Stimulated activated CD8-positive, alpha-beta memory T cell treated with anti-CD3 and anti-CD28 coated beads, Interleukin-7, amount 100 ng/mL, for 24 hours (primary cell): ENCODE measurements at places on chromosomes 11 and 22.

DNA sequence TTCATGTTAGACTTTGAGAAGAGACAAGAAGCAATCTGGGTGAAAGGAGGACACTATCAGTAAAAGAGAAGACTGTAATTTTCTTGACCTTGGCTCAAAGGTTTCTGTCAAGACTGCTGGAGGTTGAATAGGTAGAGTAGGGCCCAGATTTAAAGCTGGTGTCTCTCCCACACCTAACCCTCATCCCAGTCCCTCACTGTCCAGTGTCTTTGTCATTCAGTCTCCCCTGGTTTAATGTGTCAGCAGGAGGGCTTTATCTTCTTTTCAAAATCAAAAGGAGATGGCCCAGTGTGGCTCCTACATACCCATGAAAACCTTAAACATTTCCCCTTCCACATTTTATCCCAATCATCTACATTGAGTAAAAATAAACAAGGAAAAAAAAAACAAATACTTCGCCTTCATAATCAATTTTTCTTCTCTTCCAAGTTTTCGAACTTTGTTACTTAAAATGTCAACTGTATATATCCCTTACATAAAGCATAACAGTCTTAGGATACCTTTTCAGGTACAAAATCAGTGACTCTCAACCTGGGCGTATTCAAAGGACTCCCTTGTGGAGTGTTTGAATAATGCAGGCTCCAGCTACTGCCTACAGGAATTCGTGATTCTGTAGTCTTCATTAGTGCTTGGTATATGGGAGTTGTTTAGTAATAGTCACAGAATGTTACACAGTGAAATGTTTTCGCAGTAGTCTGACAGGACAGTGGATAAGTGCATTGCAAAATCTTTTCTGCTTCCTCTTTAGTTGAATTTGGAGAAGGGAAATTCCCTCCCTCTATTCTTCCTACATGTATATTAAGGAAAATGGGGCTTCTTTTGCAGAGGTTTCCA is 87.2 kb downstream of the FAT3 start:
- DNase-seq, result no peak

- no peak for DNase-seq
Observed at GRCh38 chr11:68669301-68670090, 14.8 kb upstream of the GAL start.

GRCh38 chr22:29787371-29787980 is 20.3 kb downstream of the UQCR10 start:
- no peak for DNase-seq

DNA sequence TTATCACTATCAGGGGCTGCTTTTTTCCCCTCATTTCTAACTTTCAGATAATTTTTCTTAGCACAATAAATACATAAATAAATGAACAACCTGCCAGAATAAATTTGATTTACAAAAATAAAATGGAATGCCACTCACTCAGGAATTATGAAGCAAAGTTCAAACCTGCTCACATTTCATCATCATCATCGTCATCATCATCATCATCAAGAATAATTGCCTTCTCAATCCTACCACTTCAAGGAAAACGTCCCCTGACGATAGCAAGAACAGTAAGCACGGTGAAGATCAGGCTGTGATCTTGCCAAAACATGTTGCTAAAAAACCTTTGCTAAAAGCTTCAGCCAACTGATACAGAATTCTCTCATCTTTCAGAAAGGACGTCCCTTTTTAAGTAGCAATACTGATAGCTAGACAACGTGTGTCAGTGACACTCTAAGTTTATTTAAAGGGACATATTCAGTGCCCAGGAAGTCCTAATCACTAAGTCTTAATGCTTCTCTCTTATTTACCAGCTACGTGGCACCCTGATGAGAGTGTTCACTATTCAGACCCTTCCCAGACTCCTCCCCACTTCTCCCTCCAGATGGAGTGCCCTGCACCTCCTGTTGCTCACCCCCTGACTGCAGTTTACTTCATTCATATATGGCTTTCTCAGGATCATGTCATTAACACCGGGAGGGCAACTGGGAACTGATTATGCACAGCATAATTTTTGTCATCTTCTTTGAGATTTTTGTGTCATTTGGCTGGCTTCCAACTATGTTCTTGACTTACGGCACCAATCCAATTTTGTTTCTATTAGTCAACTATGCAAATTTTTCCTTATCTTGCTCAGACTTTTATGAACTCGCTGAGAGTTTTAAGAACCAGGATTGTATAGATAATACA is 200.1 kb upstream of the GUCY1A2 start:
- DNase-seq, result no peak

- no peak for DNase-seq
Observed at GRCh38 chr11:112881461-112881860, 79.8 kb upstream of the NCAM1 start.

- no peak for DNase-seq
Observed at GRCh38 chr11:111177037-111177871, 68.3 kb upstream of the POU2AF2 start.

DNA sequence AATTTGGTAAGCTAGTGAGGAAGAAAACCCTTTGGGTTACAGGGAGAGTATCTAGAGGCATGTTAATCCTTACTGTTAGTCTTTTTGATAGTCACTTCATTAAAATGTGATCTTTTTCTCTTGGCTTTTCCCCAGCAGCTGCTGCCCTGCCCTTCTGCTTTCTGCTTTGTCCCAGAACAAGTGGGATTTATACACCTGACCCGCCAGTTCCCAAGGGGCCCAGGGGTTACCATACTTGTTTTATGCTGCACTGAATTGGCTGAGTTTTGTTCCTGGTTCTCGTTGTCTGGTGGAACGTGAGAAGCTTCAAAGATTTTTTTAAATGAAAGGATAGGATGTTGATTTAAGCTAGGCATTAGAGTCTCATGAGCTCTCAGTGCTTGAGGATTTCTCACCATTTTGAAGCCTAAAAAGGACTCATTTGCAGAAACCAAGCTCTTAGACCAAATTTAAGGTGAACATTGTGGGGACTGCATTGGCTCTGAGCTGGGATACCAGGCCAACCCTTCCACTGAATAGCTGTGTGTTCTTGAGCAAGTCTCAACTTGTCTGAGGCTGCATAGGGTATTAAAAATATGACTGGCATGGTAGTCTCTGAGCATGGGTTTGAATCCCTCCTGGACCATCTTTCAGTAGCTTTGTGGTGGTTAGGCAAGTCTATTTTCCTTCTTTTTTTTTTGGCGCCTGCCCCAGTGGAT is 6.6 kb downstream of the LIMK2 start:
- no peak for DNase-seq

DNA sequence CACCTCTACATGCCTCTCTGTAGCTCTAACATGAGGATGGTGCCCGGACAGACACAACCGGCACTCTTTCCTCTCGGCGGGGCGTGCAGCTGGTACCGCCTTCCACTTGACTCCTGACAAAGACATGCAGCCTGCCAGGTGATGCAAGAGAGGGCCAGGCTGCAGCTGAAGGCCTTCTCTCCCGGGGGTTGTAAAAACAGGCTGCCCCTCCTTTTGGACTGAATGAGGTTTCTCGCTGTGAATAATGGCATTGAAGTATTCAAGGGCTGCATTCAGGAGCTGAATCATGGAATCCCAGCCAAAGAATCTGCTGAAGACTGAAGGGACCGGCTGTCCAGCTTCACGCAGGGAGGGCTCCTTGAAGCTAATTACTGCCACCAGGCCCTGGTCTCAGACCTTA is 110.9 kb downstream of the GALNT18 start:
- no peak for DNase-seq

- DNase-seq, result no peak
Observed at GRCh38 chr11:71987521-71987920, 11.2 kb upstream of the IL18BP start.

GRCh38 chr11:61066645-61067044 is 35.6 kb upstream of the CD5 start:
- no peak for DNase-seq

- no peak for DNase-seq
Observed at GRCh38 chr11:45436118-45436517, 150.0 kb upstream of the SYT13 start.

DNA sequence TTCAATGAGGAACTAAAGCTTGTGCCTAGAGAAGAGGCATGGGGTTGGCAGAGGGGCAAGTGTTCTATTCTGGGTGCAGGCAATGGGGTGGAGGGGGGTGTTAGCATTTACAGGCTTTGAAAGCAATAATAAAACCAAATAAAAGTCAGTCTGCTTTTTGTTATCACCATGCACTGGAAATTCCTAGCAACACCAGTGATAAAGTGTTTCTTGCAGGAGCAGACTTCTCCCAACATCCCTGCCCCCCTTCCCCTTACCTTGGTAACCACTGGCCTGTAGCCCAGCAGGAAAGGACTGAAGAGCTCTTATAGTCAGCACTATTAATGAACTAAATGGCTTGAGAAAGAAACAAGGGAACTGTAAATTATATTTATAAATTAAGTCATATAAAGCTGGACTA is 65.2 kb upstream of the SESN3 start:
- no peak for DNase-seq

- no peak for DNase-seq
Observed at GRCh38 chr11:103367650-103368049, 258.4 kb downstream of the DYNC2H1 start.

GRCh38 chr11:65745049-65745448 is 24.5 kb upstream of the RNASEH2C start:
- DNase-seq, result no peak

- DNase-seq, result no peak
Observed at GRCh38 chr22:36971341-36972125, 47.7 kb downstream of the TST start.

DNA sequence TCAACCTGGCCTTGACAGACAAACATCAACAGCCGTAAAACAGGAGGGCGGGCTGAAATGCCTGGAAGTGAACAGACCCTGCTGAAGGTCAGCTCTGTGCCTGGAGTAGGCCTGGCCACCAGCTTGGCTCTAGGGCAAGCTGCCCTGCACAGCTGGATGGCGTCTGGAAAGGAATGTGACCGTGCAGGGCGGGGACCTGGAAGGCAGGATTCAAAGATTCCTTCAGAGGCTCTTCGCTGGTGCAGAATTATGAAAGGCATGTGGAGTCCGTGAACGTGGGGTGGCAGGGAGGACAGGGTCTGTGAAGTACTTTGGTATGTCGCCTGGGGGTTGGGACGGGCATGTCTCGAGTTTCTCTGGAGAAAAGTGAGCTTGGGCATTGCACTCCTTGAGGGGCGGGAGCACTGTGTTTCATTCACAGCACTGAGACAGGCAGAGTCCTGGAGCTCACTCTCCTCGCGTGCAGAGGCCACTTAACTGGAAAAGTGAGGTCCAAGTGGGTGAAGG is 1.5 kb downstream of the EHD1 start:
- no peak for DNase-seq

DNA sequence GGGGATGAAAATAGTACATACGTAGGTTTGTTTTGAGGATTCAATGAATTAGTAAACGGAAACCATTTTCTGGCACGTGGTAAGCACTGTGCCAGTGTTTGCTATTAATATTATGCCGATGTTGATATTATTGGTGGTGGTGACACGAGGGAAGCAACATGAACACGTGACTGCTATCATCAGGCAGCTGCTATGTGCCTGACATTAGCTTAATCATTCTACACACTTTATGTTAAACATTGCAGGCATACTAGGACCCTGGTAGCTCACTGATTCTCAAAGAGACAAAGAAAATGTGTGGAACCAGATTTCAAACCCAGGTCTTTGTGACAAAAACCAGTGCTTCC is 656 bp downstream of the SRRD start:
- DNase-seq, result no peak

- DNase-seq, result no peak
Observed at GRCh38 chr11:104370478-104370877, 206.5 kb upstream of the PDGFD start.

DNA sequence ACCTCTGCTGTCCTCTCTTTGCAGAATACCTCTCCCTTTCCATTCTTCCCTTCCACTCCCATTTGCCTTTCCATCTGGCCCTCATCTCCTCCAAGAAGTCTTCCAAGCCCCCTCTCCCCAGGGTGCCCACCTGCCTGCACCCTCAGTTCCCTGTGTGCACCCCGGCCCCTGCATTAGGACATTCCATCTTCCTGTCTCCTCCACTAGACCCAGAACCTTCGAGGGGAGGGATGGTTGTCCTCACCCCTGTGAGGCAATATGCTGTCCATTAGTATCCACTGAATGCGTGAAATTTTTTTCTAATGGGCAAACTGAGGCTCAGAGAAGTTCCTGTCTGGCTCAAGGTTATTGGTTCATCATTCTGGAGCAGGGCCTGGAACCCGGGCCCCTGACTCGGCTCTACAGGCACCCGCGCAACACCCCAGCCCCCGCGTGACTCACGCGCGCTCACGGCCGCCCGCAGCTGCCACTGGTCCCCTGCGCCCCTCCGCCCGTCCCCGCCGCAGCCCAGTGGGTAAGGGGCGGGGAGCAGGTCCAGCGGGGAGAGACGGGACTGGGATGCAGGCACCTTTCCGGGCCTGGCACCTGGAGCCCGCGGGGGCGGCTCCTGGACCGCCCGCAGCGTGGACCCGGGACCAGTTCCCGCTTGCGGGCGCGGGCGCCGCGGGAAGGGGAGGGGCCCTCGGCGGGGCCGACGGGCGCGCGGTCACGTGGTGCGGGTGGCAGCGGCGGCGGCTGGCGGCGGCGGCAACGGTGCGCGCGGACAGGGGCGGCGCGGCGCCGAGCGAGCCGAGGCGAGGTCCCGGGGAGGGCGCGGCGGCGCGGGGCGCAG is 7.0 kb downstream of the SEPTIN3 start:
- DNase-seq, result no peak

DNA sequence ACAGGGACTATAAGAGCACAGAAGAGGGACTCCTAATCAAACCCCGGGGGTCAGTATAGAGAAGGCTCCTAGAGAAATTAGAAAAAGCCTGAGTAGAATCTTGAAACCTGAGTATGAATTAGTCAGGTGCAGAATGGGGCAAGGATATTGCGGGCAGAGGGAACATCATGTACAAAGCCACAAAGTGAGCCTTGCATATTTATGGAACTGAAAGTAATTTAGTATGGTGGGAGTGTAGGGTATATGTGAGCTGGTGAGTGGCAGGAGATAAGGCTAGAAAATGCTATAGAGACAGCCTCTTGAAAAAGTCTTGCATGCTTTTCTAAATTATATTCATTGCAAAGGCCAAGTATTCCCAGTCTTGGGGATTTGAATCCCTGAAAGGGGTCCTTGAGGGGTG is 93.7 kb downstream of the STIM1 start:
- no peak for DNase-seq

DNA sequence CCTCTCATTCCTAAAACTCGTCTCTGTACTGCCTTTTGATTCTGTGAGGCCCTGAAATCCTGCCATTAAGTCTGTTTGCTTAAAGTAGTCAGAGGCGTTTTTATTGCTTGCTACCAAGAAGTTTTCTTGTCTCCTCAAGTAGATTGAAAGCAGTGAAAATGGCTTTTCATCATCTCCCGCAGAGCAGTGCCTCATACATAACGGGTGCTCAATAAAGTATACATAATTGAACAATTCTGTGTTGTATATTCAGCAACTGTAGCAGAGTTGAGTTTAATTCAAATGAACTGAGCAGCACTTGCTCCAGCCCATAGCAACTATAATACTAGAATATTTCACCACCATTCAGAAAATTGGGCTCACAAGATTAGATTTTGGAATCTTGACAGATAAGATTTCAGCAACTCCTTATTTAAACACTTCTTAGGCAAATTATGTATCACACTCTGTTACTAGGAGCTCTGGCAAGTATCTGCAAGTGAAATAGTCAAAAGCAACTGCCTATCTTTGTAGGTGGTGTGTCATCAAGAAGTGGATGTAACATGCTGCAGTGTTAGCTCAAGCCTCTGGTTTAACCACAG is 20.0 kb downstream of the FIBIN start:
- no peak for DNase-seq
